ENCODE measurements at places on chromosomes 4 and X. TPM values are rescaled to one million over a fixed set of nuclear protein-coding genes. Genes with fewer than 3 reads are reported as not detected.

The SCML1 gene
- total RNA-seq = 10.9 TPM

The TMPRSS11B gene
- 0.43 TPM for total RNA-seq

The DGKK gene
- total RNA-seq = not detected

The LRCH2 gene
- total RNA-seq = under 0.01 TPM
